Thymus (tissue), 14 donors: ENCODE measurements at places on chromosomes 13 and 19.

GRCh38 chr19:18379803-18380747 is 5.9 kb upstream of the GDF15 start:
- no peak for DNase-seq

DNA sequence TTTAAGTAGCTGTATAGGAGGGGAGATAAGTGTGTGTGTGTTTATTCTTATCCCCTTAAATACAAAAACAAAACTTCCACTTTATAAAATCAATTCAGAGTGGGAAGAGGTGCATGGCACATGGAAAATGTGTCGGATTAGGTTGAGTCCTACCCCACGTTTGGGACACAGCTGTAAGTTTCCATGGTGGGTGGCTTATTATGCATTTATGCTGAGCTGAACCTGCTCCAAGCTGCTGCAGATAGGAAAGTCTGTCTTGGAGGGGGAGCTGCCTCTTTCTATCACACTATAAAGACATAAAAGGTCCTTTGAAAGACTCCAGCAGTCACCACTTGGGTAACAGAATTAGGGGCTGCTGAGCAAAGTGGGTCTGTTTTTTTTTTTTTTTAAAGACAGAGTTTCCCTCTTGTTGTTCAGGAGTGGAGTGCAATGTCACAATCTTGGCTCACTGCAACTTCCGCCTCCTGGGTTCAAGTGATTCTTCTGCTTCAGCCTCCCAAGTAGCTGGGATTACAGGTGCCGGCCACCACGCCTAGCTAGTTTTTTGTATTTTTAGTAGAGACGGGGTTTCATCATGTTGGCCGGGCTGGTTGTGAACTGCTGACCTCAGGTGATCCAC is 15.2 kb downstream of the ACTN4 start:
- DNase-seq: no peak

DNA sequence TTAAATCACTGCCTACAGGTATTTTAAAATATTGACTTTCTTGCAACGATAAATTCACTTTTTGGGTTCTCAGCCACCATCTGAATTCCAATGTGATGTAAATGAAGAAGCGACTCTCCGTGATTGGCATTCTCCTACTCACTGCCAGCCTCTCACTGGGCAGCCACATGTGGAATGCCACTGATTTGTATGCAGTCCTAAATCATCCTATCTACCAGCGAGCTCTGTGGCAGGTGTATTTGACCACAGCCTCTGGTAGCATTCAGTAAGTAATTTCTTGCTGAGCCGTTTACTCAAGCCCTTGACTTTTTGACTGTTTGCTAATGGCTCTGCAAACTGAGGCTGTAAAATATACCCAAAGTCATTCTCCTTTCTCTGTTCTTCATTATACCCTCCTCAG is 559.0 kb upstream of the SLC10A2 start:
- no peak for DNase-seq

- DNase-seq: peak; percentile 51
These were observed 2.0 kb downstream of the REX1BD start for GRCh38 chr19:18590273-18591272.

DNA sequence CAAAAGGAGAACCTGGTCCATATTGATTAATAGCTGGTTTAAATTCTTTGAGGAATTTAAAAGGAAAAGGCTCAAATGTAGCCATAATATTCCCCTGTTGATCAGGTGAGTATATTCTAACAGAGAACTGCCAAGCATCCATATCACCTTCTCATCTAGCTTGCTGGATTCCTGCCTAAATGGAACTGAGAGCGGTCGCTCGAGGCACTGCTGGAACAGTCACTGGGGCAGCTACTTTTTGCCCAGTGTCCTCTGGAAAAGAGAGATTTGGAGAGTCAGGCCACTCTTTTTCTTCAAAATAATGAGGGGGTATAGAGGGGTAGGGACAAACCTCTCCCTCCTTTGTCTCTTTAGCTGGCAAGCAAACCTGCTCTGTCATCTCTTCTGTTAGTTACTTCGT is 19.5 kb upstream of the IL17D start:
- DNase-seq: no peak

- no peak for DNase-seq
These were observed 319.0 kb upstream of the PCDH20 start for GRCh38 chr13:61734683-61735082.

- DNase-seq: no peak
These were observed 374.4 kb downstream of the SPRY2 start for GRCh38 chr13:79966493-79966895.

- DNase-seq: no peak
These were observed 12.9 kb downstream of the CFD start for GRCh38 chr19:872266-872951.

GRCh38 chr19:8366961-8367326 is 3.0 kb downstream of the ANGPTL4 start:
- no peak for DNase-seq

DNA sequence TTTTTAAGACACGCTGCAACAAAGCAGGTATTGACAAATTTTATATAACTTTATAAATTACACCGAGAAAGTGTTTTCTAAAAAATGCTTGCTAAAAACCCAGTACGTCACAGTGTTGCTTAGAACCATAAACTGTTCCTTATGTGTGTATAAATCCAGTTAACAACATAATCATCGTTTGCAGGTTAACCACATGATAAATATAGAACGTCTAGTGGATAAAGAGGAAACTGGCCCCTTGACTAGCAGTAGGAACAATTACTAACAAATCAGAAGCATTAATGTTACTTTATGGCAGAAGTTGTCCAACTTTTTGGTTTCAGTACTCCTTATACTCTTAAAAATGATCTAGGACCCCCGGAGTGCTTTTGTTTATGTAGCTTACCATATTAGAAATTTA is 1.2 kb downstream of the BRCA2 start:
- DNase-seq: no peak

DNA sequence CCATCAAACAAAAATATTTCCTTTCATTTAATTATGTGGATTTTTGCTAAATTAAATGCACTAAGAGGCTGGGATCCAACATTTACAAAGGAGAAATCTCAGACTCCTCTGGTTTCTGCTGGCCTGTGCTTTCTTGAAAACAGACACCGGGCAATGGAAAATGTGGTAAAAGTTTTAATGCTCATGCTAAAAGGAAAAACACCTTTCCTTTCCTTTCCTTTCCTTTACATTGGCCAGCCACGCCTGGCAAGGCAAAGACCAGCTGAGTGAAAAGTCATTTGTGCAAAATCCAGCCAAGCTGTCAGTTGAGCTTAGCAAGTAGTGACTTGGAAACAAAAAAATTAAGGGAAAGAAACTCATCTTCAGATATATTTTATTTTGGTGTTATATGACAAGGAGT is 240.3 kb downstream of the LACC1 start:
- DNase-seq: no peak

- DNase-seq: no peak
These were observed 4.8 kb downstream of the KLK7 start for GRCh38 chr19:50978772-50979390.

DNA sequence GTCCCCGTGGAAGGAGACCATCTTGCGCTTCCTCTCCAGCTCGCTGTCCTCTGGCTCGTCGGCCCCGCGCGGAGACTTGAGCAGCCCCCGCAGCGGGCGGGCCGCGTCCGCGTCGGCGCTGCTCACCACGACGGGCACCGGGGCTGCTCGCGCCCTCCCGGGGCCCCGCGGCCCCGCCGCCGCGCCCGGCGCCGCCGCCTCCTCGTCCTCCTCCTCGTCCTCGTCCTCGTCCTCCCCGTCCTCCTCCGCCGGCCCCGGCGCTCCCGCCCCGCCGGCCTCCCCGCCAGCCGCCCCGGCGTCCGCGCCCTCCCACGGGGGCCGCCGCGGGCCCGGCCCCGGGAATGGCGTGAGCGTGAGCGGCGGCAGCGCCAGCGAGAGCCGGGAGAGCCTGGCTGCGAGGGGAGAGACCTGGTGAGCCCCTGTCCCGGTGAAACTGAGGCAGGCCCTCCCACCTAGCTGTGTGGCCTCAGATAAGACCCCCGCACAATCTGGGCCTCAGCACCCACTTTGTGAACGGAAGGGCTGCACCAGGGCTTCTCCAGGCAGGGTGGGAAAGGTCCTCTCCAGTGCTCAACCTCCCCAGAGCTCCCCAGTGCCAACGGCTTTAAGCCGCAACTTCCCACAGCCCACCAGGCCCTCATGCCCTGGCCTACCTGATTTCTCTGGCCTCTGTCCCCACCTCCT is 17.8 kb downstream of the LMTK3 start:
- no peak for DNase-seq

- no peak for DNase-seq
These were observed 234.7 kb downstream of the TSHZ3 start for GRCh38 chr19:31114585-31114984.
